ENCODE measurements at places on chromosomes 1 and 21.

- no peak for DNase-seq
Observed at GRCh38 chr21:34105947-34106541, 32.7 kb downstream of the MRPS6 start.

DNA sequence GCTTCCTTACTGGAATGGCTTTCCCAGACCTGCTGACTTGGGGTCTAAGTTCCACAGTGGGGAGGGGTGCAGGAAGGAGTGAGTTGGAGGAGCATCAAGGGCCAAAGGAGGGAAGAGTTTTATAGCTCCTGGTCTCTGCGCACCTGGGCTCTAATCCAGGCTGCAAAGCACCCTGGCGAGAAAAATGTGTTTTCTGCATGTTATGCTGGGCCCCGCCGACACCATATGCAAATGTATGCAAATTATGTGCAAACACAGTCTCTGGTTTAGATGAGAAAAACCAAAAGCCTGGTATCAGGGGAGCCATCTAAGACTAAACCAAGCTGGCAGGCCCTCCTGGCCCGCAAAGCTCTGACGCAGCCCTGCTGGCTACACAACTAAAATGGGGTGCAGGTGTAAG is 95.0 kb downstream of the VWA5B1 start:
- no peak for DNase-seq

GRCh38 chr1:10835822-10836421 is 39.5 kb upstream of the CASZ1 start:
- DNase-seq: no peak

DNA sequence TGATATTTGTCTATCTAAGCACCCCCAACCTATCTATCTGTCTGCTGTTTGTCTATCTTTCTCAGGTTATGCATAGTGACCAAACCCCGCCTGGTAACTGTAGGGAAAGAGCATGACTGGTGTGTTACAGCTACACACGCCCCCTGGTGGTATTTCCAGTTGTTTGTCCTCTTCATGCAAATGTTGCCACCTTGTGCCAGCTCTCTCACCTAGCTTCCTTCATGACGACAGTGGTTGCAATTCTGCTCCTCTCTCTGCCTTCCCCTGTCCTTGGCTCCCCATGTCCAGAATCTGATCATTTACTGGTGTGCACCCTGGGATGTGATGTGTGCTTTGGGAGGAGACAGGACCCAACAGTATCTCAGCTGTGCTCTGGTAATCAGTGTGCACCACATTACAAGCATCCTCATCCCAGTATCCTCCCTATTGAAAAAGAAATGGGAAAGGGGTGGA is 8.1 kb upstream of the INKA2 start:
- no peak for DNase-seq

GRCh38 chr1:4265836-4266235 is 365.8 kb upstream of the C1orf174 start:
- DNase-seq: no peak

DNA sequence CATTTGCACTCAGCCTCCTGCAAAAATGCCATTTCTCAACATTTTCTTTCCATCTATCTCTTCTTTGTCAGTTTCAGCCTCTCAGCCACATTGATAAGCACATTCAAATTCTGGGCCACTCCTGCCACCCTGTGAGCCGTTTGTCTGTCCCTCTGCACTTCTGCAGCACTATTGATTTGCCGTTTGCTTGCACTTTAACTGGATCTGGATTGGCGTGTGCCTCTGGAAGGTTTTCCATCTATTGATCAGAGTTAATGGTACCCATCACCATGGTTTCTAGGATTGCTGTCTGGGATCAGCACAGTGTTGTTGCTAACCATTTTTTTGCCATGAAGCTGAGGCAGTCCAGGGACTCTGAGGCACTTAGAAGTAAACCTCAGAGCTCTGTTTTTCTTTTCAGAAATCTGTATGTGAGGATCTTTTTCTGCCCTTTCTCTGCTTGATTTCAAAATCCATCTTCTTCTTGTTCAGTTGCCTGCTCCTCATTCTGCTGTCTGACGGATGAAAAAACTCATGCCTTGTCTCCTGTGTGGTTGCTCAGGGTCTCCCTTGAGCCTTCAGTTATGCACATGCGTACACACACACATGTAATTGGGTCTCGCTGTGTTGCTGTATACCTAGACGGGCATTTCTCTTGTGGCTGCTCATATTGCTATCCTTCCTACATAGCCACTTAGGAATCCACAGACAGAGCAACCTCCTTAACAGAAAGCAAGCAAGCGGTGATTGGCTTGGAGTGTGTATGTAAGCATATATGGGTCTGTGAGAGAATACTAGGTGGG is 67.9 kb downstream of the NOS1AP start:
- DNase-seq: no peak

GRCh38 chr1:172499636-172500141 is 33.3 kb upstream of the SUCO start:
- DNase-seq: no peak

GRCh38 chr1:19860418-19860817 is 21.8 kb upstream of the OTUD3 start:
- DNase-seq: no peak

- DNase-seq: no peak
Observed at GRCh38 chr21:45334134-45334533, 46.4 kb upstream of the POFUT2 start.

GRCh38 chr1:33008051-33008914 is 28.4 kb downstream of the AK2 start:
- no peak for DNase-seq

DNA sequence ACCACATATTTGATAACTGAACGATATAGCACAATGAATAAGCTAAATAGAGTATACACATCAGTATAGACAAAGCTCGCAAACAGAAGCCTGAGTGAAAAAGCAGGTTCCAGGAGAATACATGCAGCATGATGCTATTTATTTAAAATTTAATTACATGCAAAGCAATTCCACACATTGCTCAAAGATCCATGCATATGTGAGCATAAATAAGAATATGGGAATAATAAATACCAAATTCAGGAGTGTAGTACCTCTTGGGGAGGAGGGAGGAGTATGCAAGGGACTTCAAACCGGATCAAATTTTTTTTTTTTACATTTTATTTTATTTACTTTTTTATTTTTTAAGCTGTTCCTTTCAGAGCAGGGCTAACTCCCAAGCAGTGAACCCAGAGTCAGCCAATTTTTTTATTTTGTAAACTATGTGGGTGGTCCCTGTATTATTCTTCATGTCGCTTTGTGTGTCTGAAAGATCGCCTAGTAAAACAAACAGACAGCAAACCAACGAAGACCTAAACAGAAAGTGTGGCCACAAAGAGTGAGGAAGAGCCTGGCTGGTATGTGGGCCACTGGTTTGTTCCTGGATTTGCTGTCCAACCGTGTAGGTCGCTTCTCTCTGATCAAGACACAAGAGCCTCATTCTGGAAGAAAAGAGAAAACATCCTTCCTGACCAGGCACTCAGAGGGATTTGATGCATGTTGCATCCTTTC is 4.2 kb upstream of the SHISAL2A start:
- DNase-seq: no peak

DNA sequence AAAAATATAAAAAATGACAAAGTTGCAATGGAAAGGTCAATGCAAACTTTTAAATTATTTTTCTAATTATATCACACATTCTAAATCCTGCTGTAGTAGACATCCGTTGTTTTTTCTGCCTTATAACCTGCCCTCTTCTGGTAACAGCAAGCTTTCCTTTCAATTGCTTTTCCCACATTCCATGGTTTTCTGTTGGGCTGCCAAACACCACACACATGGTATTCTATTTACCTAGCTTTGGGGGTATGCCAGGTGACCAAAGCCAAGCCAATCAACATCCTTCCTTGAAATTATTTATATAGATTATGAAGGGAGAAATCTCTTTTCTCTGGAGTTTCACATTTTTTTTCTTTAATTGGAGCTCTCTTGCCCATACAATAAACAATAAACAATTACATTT is 3.4 kb upstream of the LAMC1 start:
- no peak for DNase-seq
